ENCODE measurements at places on chromosomes 3 and 15.

GRCh38 chr15:65095011-65095746 lies 18.6 kb downstream of the KBTBD13 start:
- no peak for DNase-seq

DNA sequence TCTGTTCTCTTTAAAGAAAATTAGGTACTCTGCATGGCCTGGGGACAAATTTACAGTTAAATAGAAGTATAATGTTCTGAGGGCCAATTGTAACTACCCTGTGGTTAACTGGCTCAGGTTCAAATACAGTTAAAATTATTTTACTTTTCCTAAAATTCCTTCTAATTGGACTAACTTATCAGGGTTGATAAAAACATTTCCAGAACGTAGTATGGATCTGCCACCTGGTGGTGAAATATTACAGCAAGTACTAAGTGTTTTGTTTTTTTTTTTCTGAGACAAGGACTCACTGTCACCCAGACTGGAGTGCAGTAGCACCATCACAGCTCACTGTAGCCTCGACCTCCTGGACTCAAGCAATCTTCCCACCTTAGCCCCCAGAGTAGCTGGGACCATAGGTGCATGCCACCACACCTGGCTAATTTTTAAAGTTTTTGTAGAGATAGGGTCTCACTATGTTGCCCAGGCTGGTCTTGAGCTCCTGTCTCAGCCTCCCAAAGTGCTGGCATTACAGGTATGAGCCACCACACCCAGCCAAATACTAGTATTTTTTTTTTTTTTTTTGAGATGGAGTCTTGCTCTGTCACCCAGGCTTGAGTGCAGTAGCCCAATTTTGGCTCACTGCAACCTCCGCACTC lies 29.2 kb downstream of the NEO1 start:
- DNase-seq = no peak

DNA sequence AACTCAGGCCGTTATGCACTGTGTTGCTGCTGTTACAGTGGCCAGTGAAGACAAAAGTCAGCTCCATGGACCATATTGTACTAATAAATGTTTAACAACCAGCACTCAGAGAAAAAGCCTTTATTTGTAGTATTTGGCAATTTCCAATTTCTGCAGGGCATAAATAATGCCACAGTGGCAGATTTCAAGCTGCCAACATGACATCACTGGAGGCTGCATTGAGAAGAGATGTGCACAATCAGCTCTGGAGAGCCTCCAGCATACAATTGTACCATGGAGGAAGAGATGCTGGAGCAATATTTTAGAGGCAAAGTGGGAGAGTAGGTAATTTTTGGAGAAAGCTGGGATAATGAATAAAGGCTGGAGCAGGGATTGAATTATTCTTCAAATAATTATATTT lies 9.7 kb upstream of the ALCAM start:
- DNase-seq = no peak

- no peak for DNase-seq
Measured at GRCh38 chr3:142963234-142963515, 299 bp downstream of the PAQR9 start.

GRCh38 chr15:94086341-94086740 lies 145.0 kb upstream of the MCTP2 start:
- no peak for DNase-seq

DNA sequence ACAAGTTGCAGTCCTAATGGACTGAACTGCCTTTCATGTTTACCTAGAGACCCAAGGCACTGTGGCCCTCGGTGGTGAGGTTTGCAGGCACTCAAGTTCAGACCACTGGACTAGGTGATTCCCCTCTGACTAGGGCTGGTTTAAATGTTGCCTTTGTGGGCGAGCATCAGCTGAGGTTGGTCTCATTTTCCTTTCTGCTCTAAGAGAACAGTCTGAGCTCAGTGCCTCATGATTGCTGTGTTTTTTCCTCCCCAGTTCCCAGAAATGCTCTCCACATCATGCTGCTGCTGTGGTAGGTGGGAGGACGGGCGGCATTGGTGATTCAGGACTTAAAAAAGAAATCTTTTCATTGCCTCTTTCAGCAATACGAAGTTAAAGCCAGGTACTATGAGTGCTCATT lies 237.2 kb downstream of the MBNL1 start:
- DNase-seq = no peak

DNA sequence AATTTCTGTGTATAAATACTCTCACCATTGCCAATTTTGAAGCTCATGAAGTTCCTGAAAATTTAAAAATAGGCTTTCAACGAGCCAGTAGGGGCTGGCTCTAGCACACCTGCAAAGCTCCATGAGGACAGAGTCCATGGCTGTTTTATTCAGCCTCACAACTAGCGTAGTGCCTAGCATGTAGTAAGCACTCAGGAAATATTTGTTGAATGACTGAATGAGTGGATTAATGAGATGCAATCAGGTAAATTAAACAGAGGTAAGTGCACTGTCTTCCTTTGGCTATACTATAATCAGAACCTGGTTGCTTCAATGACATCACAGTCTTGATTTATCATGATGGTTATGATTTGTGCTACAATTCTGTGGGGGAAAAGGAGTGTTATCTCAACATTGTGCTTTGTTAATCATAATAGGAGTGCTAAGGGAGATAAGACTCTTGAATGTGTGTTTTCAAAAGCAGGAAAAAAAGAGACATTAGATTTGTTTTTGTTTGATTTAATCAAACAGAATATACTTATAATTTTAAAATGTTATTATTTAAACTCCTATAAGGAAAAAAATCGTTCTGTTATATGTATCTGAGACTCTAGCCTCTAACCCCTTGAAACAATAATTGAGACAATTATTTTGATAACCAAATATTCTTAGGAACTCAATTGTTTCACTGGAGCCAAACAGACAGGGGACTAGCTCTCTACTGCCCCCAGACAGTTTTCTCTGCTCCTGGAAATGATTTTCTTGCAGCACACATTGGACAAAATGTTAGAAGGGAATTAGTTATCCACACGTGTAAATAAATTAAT lies 171.7 kb upstream of the ATP11B start:
- DNase-seq = no peak

- no peak for DNase-seq
Measured at GRCh38 chr3:59107856-59108815, 58.3 kb upstream of the CFAP20DC start.

DNA sequence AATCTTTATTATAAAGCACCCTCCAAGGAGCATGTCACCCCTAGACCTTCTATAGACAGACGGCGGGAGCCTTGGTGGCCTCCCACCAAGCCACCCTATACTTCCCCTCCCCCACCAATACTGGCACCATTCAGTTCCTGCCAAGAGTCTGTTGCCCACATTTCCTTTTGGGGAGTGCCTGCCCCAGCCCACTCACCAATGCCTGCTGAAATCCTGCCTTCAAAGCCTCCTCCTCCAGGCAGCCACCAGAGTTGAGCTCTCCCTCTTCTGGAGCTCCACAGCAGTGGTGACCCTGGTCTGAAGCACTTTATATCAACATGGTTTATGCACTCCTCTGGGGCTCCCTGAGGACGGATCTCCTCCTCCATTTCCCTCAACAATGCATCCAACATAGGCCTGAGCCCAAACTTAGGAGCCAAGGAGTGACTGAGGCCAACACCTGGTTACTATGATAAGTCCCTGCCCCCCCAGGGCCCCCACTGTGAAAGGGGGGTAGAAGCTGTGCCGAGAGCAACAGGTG lies 8.8 kb downstream of the CCDC33 start:
- no peak for DNase-seq

GRCh38 chr3:171000281-171000680 lies 26.2 kb downstream of the SLC2A2 start:
- DNase-seq = no peak

DNA sequence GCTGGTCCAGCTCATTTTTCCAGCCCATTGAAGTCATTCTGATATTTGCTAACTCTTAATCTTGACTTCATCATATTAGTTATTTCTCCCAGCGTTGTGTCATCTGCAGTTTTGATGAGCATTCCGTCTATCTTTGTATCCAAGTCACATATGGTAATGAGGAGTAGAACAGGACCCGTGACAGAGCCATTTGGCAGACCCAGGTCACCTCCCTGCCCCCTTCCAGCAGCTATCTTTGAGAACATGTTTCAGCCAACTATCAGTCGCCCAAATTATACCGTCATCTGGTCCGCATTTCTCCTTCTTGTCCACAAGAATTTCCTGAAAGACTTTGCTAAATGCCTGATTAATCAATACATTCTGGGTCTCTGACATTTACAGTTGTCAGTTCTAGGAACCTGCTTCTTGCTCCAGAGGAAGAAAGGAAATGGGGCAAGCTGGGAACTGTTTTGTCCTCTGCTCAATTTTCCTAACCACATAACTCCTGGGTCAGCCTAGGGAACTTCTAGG lies 347.1 kb upstream of the NR2E3 start:
- DNase-seq = no peak

GRCh38 chr3:46463120-46463867 lies 1.4 kb downstream of the LTF start:
- DNase-seq = no peak

DNA sequence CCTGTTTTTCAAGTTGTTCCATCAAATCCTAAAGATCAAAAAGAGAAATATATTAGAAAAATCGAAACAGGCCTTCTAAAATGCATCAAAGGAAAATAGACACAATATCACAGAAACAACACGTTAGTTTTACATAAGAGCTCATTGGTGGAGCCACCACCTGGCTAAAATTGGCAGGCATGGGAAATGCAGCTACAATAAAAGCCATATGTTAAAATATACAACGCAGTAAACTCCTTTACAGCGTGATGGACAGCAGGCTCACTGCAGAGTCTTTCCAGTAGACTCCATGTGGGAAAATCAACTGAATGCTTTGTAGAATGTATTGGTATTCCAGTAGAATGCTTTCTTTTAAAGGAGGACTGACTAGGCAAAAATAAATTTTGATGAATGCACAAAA lies 40.9 kb upstream of the MYO5C start:
- peak; percentile 52 for DNase-seq

- DNase-seq = no peak
Measured at GRCh38 chr3:100090669-100091005, 23.7 kb downstream of the FILIP1L start.

DNA sequence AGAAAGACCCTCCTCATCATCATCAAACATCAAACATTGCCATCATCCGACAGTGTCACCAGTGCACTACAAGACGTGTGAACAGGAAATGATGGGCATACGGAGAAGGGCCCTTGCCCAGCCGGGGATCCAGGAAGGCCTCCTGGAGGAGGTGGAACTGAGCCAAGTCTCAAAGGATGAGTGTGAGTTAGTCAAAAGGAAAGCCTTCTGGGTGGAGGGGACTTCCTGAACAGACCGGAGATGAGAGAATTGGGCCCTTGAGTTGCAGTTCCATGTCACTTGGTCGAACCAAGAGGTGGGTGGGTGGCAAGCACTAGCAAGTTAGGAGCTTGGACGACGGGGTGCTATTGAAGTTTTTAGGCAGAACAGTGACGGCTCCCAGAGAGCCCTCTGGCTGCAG lies 8.5 kb downstream of the SEMA4B start:
- DNase-seq = no peak

DNA sequence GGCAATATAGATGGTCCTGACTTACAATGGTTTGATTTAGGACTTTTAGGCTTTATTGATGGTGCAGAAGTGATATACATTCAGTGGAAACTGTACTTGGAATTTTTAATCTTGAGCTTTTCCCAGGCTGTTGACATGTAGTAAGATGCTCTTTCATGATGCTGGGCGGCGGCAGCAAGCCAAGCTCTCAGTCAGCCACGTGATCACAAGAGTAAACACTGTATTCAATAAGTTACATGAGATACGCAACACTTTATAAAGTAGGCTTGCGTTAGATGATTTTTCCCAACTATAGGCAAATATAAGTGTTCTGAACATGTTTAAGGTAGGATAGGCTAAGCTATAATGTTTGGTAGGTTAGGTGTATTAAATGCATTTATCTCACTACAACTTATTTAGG lies 17.9 kb downstream of the PARP9 start:
- no peak for DNase-seq

GRCh38 chr3:81838457-81838856 lies 77.0 kb upstream of the GBE1 start:
- DNase-seq = no peak

GRCh38 chr15:66929843-66930402 lies 135.5 kb upstream of the SMAD3 start:
- DNase-seq = no peak

- no peak for DNase-seq
Measured at GRCh38 chr15:69557020-69557706, 104.5 kb downstream of the RPLP1 start.

GRCh38 chr15:43128980-43129335 lies 4.4 kb upstream of the TMEM62 start:
- DNase-seq = no peak

- DNase-seq = no peak
Measured at GRCh38 chr3:129503471-129504291, 24.8 kb upstream of the RHO start.

DNA sequence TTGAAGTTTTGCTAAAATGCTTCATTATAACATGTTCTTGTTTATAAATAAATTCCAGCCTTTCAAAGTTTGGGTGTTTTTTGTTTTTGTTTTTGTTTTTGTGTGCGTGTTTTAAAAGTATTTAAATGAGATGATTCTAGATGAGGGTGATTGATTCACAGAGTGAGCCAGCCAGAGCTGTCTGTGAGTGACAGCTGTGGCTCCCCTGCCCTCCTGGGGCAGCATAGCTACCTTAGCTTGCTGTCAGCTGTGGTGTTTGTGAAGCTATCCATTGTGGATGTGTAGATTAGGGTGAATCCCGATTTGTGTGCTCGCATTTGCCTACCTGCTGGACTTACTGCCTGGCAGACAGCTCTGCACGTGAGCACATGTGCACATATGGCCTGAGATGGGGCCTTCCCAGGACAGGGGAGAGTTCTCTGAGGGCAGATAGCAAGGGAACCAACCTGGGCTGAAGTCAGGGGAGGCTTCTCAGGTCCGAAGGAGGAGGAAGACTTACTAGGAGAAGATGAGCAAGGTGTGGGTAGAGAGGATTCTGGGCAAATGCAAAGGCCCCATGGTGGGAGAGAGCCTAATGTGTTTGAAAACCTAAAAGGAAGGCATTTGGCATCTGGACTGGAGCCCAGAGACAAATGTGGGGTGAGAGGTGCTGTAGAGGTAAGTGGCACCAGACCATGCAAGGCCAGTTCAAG lies 124.2 kb downstream of the EEFSEC start:
- no peak for DNase-seq

DNA sequence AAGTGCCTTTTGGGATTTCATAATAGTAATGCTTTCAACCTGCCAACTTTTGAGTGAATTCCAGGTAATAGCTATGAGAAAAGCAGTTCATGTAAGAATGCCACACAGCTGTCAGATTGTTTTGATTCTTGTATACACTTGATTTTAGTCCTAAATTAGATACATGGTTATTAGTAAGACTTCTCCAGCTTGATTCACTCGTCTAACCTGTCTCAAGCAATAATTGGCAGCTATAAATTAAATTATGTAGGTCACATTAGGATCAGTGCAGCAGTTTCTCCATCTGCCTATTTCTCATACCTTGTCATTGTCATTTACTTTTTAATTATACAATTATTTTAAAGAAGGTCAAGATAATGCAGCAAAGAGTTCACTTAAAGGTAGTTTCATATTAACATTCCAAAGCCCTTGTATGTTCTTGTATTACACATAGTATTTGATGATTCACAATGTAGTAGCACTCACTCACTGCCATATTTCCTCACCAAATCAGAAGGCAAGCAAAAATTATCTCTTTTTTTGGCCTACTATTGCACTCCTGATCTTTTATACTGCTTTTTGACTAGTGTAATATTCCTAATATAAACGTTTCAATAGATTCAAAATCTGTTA lies 10.9 kb upstream of the CRYBG3 start:
- no peak for DNase-seq

- no peak for DNase-seq
Measured at GRCh38 chr3:77931255-77932009, 891.5 kb downstream of the ROBO2 start.

GRCh38 chr15:67472957-67473356 lies 48.0 kb upstream of the C15orf61 start:
- no peak for DNase-seq

GRCh38 chr3:57512166-57512565 lies 32.0 kb downstream of the DNAH12 start:
- DNase-seq = no peak

Measured in C1 segment of cervical spinal cord (tissue), 14 donors.